COR-L47 (cell line): ENCODE measurements at places on chromosomes 3 and 15.

DNA sequence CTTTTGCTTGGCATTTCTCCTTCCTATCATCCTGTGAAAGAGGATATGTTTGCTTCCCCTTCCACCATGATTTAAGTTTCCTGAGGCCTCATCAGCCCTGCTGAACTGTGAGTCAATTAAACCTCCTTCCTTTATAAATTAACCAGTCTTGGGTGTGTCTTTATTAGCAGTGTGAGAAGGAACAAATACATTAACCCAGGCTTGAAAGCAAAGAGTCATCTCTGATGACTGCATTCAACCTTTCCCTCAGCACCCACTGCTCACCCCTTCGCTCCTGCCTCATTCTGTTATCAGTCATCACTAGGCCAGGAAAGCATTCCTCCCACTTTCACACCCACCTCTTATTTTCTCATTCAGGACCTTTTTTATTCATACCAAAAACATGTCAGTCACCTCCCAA lies 59.6 kb upstream of the CASR start:
- DNase-seq, result no peak

- no peak for DNase-seq
Measured at GRCh38 chr3:46711760-46712159, 5.9 kb downstream of the PRSS50 start.

DNA sequence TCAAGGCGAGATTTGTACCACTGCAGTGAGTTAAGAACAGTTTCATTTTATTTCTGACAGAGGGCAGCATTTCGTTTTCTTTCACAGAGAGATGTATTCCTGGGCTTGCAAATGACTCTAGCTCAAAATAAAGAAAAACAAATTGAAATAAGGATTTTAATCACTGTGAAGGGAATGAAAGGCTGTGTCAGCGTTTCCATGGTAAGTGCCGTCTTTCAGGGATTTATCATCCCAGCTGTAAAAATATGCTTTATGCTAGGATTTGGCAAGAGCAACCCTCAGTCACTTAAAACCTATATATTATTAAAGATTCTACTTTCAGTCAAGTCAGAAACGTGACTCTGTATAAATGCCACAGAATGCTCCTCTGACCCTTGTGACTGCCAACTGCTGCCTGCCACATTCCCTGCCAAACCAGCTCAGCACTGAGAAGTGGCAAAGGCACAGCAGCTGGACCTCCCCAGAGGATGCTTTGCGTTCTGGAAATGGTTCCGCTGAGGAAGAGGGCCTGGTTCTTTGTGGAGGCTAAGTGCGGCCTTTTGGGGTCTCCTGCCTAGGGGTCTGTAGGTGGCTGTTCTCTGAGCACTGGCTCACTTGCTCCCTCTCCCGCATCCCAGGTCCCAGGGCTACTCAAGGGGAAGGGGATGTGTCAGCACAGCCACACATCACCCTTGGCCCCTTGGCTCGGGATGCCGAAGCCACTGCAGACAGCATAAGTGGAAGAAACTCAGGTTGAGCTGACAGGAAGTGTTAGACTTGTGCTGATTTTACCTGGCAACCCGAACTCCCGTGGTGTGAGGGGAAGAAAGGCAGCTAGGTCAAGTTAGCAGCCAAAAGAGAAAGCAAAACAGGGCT lies 56.6 kb upstream of the POMGNT2 start:
- no peak for DNase-seq

GRCh38 chr15:60215225-60215963 lies 182.4 kb downstream of the ANXA2 start:
- DNase-seq, result no peak

DNA sequence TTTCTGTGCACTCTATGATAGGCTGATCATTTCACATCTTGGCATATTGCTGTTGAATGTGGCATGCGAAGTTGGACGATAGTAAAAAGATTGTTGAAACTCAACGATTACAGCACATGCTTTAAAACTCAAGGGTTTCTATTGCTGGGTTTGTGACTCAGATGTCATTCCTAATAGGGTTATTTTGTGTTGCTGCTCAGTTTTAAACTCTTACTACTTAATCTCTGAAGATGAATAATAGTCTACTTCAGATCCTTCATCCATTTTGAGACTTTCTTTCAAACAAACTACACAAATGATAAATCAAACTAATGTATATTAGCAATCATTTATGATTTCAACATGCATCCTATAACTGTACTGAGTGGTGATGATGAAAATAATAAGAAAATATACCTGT lies 71.3 kb upstream of the MBNL1 start:
- DNase-seq, result no peak

DNA sequence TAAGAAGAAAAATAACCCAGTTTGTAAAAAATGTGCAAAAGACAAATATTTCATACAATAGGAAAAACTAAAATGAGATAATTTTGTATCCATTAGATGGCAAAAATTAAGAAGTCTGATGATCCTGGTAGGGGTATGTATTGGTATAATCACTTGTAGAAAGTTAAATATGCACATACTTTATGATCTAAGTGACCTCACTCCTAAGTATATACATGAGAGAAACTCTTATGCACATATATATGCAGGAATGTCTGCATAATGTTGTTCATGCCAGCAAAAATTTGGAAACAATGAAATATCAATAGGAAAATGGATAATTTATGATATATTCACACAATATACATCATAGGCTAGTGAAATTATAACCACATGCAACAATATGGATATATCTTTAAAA lies 33.5 kb downstream of the USP50 start:
- no peak for DNase-seq

DNA sequence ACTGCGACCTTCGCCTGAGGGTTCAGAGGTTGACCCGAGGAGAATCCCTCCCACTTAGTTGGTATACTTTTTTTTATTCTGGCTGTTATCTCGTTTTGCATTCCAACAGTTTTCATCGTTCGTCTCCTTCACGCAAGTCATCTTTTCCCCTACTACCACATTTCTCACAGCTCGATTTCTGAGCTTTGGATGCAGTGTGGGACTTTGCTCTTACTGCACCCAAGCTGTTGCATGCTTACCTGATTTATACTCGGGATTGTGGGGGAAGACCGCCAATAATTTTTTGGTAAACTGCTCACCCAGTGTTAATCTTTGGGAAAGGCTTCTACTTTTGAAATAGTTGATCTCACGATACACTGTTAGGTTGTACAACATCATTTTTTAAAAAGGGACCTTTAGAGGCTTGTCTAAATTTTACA lies 702 bp downstream of the TBC1D23 start:
- DNase-seq, result no peak

- DNase-seq, result no peak
Measured at GRCh38 chr3:194570235-194570634, 63.0 kb downstream of the TMEM44 start.

DNA sequence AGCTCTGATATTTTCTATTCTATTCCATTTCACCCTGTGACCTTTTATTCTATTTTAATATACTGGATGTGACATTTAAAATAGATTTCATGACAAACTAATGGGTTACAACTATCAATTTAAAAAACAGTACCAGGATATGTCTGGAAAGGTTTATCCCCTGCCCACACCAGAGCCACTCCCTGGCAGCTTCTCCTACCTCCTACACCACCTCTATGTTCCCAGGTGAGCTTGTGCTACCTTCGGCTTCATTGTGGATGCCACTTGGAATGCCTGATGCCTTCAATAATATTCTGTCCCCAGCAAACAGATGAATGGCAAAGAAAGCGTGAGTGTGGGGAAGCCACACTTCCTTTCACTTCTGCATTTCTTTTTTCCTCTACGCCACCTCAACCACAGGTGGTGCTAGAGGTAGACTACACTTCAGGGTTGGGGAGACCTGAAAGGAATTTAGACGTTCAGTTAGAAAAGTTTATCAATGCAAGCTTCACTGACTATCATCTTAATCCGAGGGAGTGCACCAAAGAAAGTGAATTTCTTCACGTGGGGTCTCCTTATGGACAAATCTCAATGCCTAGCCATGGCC lies 213.0 kb downstream of the SSR3 start:
- no peak for DNase-seq

GRCh38 chr15:47742334-47742733 lies 25.0 kb downstream of the SEMA6D start:
- no peak for DNase-seq

DNA sequence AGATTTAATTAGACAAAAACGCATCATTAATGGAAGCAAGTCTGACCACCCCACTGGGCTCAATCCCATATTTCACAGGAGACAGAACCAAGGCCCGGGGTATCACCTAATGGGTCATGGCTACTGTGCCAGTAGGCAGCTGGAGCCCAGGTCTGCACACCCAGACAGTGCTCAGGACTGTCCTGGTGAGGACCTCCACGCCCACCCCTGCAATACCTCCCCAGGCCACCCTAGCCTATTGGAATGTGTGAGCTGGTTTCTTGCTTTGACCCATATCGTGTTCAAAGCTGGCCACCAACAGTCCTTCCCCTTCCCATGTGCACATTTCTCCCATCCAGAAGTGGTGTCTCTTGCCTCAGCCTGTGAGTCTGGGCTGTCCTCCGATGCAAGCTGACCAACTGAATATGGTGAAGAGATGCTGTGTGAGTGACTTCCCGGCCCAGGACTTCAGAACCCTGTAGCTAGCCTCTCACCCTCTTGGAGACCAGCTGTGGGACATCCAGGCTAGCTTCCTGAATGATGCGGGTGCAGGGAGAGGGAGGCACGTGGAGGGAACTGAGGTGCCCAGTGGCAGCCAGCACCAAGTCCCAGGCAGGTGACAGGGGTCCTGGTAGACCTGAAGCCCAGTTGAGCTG lies 19.1 kb downstream of the SLC6A20 start:
- DNase-seq, result no peak

GRCh38 chr15:66936861-66937582 lies 128.4 kb upstream of the SMAD3 start:
- no peak for DNase-seq

DNA sequence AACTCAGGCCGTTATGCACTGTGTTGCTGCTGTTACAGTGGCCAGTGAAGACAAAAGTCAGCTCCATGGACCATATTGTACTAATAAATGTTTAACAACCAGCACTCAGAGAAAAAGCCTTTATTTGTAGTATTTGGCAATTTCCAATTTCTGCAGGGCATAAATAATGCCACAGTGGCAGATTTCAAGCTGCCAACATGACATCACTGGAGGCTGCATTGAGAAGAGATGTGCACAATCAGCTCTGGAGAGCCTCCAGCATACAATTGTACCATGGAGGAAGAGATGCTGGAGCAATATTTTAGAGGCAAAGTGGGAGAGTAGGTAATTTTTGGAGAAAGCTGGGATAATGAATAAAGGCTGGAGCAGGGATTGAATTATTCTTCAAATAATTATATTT lies 9.7 kb upstream of the ALCAM start:
- DNase-seq, result no peak

DNA sequence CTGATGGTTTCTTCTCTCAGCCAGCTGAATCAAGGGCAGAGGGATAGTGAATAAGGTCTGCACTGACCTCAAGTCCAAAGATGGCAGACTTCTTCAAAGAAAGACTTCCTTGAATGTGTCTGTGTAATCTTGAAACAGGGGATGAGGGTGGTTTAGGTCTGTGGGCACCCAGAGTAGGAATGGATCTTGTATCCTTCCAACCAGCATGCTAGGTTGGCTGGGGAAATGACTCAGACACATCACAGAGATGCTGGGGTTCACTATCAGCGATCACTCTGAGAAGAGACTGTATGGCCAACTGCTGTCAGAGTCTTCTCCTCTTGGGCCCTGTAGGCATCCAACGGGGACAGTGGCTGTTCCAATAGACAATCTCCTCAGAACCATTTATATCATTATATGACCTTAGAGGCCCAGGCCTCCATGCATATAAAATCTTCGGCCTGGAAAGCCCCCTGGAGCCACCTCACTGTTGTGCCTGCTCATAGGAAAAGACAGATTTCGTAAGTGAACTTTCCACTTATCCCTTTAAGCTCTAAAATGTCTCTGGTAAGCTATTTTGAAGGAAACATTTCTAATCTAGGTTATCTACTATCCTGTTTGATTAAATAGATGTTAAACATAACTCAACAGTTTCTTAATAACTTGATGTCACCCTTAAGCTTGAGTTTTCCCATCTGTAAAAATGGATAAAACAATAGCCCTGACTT lies 58.5 kb downstream of the TIPARP start:
- no peak for DNase-seq

GRCh38 chr3:136546720-136547119 lies 205.5 kb downstream of the STAG1 start:
- no peak for DNase-seq

- no peak for DNase-seq
Measured at GRCh38 chr3:72900048-72900447, 12.2 kb downstream of the GXYLT2 start.

DNA sequence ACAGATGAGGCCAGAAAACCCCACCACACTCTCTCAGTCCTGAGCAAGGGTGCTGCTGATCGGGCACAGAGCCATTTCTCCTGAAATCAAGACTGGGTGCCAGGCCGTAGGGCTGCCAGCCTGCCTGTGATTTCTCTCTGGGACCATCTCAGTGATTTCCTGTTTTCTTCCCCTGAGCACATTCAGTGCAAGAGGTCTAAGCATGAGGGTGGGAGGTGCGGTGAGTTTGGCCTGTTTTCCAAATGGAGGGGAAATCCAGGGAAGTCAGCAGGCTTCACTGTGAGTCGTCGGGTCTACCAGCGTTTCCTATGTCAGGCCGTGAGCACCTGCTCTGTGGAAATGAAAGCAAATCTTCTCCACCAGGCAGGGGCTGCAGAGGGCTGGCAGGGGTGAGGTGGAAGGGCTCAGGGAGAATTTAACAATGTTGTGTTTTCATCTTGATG lies 82.3 kb downstream of the ST6GAL1 start:
- no peak for DNase-seq

DNA sequence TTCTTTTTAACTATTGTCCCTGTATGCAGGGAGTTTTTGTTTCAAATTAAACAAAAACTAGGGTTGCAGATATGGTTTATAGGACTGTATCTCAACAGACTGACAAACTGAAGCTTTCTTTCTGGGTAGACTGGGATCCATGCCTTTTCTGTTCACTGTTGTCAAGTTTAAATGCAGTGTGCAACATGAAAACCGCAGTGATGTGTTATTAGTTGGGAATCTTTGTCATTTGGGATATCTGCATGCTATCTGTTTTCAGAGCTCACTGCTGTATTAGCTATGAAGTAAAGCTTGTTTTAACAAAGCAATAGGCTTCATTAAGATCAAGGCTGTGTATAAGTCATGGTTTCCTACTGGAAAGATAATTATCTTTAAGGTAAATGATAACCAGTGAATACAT lies 21.4 kb upstream of the MCF2L2 start:
- no peak for DNase-seq

DNA sequence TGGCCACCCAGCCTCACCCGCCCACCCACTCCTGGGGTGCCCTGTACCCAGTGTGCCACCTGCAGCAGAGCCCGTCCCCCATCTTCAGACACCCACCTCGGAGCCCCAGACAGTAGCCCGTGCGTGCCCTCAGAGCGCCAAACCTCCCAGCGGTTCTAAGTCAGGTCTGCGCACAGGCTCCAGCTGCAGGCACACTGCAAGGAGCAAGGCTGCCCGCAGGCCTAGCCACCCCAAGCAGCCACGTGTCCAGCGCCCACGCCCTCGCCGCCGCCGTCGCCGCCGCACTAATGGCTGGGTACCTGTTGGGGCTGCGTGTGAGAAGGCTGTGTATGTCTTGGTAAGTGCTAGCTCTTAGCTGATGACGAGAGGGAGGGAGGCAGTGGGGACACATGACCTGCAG lies 8.8 kb upstream of the CHST14 start:
- DNase-seq, result no peak
